Cardiac muscle cell (in vitro differentiated cells and primary cell): ENCODE measurements at places on chromosomes 1 and 21.
A peak's percentile ranks its signal among the peaks of the same experiment; 100 is the strongest.

- DNase-seq = peak; percentile 1
Measured at GRCh38 chr21:18529254-18529653, 125.7 kb upstream of the TMPRSS15 start.

DNA sequence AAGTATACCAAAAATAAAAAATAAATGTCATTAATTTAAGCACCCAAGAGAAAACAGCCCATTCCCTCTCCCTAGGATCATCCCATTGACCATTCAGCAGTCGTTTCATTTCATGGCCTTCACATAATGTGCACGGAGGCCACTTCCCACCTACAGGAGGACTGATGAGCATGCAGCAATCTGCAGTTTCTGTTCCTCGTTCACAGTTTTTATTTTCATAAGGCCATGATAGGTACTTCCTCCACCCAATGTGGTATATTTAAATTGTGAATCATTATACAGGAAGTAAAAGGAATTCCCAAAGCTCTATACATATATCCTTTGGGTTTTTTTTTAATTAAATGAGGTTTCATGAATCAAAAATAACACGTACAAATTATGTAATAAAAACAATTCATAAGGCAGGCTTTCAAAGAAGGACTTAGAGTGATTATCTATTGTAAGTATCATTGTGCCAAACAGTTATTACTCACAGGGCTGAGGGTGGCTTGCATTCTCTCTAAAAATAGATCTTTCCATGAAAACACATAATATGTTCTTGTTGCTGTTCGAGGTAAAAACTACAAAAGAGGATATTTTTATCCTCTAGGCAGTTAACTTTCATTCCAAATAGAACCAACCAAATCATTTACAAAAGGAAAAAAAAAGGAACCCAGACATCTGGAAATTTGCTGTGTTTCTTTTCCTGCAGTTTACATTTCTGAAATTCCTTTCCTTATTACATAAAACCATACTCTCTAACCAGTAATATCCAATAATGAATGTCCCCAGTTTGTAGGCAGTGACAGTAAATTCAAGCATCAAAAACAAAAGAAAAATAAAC, 27.5 kb upstream of the SLC44A3 start:
- DNase-seq = peak; percentile 63

GRCh38 chr1:96978901-96979300, 257.3 kb downstream of the PTBP2 start:
- DNase-seq = no peak

GRCh38 chr1:205810448-205811157, 2.4 kb downstream of the SLC41A1 start:
- DNase-seq = peak; percentile 26
